Stimulated activated CD8-positive, alpha-beta memory T cell treated with anti-CD3 and anti-CD28 coated beads, Interleukin-15, amount 100 ng/mL, for 1 hour (primary cell): ENCODE measurements at places on chromosomes 4 and X.

GRCh38 chr4:61985426-61985825 is 785.3 kb downstream of the ADGRL3 start:
- no peak for DNase-seq

DNA sequence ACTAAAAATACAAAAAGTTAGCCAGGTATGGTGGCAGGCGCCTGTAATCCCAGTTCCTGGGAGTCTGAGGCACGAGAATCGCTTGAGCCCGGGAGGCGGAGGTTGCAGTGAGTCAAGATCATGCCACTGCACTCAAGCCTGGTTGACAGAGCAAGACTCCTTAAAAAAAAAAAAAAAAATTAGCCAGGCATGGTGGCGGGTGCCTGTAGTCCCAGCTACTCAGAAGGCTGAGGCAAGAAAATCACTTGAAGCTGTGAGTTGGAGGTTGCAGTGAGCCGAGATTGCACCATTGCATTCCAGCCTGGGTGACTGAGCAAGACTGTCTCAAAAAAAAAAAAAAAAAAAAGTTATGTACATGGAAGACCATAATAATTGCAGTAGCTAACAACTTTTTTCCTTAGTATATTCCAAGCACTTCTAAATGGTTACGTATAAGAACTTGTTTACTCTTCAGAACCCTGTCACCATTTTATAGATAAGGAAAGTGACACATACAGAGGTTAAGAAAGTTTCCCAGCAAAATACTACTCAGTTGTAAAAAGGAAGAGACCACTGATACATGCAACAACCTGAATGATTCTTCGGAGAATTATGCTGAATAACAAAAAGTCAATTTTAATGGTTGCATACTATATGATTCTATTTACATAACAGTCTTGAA is 24.5 kb downstream of the RUFY3 start:
- DNase-seq = no peak

DNA sequence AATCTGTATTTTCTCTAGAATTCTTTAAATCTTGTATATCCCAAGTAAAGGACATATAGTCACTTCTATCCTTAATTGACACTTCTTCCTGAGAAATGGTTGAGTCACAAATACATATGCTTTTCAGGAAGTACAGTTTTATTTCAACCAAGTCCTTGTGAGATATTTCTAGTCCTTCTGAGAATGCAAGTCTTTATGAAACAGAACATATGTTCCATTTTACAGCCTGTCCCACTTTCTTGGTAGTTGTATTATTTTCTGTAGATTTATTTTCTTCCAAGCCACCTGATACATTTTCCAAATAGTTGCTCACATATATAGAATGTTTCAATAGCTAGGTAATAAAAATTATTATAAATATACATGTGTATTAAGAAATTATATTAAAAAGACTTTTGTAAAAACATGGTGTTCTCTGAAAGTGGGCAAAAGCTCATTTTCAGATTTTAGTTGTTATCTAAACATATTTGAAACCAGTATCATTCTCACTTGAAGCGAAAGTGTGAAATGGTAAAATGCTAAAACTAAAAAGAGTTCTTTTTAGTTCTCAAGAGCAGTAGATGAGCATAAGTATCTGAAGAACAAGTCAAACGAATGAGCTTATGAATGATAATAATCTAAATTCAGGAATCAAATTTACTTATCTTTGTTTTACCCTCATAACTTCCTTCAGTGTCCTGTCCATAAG is 468.0 kb downstream of the EPHA5 start:
- no peak for DNase-seq

DNA sequence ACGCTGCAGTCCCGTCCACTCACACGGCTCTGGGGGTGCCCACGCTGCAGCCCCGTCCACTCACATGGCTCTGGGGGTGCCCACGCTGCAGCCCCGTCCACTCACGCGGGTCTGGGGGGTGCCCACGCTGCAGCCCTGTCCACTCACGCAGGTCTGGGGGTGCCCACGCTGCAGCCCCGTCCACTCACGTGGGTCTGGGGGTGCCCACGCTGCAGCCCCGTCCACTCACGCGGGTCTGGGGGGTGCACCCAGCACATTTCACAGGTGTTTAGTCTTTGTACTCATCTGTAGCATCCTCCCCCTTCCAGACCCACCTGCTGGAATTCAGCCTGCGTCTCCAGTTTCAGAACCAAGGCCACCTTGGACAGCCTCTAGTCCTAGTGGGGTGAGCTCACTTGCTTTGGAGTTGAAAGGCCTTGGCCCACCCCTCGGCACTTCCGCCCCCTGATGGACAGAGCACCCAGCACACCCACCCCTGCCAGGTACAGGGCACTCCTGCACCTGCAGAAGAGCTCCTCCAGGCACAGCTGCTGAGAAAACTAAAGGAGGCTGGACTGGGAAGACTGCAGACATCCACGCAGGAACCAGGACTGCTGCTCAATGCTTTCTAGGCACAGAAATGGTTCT is 73.0 kb downstream of the ABLIM2 start:
- no peak for DNase-seq

DNA sequence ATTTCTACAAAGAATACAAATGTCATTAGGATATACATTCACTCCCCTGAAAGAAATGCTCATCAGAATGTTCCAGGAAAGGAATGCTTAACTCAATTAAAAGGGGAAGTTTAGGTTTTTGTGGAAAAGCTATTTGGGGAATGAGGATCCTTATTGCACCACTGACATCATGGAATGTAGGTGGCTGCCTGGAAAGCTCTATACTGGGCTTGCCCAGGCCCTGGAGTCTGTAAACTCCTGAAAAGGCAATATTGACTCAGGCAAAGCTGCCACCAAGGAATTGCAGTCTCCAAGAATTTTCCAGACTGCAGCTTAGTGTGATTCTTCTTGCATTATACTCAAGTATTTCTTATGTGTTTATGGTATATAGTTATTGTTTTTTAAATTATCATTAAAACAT is 15.7 kb downstream of the DAPP1 start:
- no peak for DNase-seq

GRCh38 chrX:100864657-100865391 is 9.3 kb downstream of the NOX1 start:
- DNase-seq = no peak

GRCh38 chr4:14812101-14812500 is 190.2 kb upstream of the CPEB2 start:
- no peak for DNase-seq

DNA sequence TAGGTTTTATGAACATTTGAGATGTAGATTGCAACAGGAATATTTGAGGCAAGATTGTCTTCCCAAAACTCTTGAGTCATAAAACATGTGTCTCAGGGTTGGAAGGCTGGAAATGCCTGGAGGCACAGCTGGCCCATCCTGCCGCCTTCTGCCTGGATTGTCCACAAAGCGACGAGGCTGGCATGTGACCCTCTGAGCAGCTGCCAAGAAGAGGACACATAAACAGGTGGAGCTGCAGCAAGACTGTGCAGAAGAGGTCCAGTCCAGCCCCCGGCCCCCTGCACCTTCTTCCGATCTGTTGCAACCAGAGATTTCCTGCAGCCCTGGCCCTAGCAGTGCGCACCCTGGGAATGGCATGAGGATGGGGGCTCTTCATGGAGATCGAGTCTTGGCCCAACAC is 101.9 kb upstream of the BCOR start:
- no peak for DNase-seq

- no peak for DNase-seq
Observed at GRCh38 chr4:165631208-165631894, 241.7 kb upstream of the TLL1 start.

DNA sequence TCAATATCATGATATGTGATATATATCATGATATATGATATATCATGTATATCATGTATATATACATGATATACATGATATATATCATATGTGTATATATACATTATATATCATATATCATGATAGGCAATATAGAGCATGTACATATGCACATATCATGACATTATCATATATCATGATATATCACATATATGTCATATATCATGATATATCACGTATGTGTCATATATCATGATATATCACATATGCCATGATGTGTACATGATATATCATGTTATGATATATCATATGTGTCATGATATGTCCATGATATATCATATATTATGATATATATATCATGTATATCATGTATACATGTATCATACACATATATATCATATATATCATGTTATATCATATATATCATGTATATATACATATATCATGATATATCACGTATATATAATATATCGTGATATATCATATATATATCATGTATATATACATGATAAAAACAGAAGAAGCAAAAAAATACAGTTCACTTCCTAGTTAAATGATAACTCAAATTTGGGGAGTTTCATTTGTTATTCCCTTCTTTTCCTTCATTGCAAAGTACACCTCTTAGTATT is 670.1 kb upstream of the EPHA5 start:
- DNase-seq = no peak

- no peak for DNase-seq
Observed at GRCh38 chr4:88958080-88958479, 98.9 kb downstream of the FAM13A start.

DNA sequence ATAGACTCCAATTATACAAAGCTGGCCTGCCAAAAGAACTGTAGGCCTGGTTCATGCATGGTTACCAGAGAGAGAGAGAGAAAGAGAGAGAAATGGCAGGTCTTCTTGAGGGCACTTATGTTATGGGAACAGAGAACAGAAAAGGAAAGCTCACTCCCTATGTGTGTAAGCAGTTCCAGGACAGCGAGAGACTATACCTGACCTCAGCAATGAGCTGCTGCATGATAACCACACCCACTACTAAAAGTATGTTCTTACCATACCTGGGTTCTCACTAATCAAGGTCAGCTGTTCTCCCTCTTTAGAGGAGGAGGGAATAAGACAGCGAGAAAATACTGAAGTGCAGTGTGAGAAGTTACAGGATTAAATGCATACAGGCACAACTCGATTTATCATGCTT is 583.3 kb downstream of the GBA3 start:
- DNase-seq = no peak

DNA sequence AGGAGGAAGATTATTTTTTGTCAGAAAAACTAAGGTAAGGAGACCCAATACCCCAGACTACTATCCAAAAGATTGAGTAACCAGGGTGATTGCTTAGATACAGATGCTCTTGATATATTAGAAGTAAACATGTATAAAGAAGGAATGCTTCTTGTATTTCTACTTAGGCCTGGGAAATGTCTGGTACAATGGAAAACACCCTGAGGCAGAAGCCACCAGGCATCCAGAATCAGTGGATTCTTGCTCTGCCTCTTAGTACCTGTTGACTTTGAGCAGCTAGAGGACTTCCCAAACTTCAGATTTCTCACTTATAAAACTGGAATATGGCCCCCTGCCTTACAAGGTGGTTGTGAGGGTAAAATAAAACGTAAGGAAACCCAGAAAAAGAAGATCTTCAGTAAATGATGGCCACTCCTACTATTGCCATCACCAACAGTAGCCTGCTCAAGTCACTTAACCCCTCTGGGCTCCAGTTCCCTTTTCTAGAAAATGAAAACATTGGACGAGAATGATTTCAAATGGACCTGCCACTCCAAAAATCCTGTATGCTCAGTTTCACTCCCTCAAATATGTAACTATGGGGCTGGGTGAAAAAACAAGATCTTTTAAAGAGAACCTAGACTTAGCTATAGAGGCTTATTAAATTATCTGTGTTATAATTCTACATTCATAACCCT is 56.6 kb downstream of the AMELX start:
- no peak for DNase-seq

DNA sequence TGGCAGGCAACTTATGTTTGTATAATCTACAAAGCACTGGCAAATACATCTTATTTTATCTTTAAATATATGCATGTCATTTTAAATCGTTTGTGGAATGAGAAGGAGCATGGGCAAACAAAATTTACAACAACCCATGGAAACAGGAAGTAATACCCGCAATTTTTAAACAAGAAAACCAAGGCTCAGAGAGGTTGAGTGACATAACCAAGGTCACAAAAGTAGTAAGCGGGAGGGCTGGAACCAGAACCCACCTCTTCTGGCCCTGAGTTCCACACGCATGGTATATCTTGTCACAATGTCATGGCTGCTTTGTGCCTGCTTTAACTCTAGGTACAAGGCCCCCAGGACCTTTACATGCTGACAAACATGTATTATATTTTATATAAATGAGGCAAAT is 52.9 kb downstream of the SLC7A11 start:
- DNase-seq = no peak

- no peak for DNase-seq
Observed at GRCh38 chr4:110917835-110918234, 295.0 kb upstream of the PITX2 start.

DNA sequence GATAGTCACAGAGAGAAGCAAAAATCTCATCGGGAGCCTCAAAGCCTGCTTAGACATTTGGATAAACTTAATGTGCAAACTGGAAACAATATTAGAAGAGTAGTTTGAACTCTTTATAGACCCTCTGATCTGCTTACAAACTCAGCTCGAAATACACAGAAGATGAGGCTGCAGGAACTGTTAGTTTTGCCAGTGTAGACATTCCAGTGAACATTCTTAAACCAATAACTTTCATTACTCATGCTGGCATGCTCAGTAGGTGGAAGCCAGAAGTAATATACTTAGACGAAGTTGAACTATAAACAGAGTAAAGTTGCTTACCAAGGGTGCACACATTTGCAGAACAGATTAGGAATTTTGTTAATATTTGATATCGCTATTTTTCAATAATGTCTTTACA is 303.5 kb downstream of the ANKRD50 start:
- DNase-seq = no peak

DNA sequence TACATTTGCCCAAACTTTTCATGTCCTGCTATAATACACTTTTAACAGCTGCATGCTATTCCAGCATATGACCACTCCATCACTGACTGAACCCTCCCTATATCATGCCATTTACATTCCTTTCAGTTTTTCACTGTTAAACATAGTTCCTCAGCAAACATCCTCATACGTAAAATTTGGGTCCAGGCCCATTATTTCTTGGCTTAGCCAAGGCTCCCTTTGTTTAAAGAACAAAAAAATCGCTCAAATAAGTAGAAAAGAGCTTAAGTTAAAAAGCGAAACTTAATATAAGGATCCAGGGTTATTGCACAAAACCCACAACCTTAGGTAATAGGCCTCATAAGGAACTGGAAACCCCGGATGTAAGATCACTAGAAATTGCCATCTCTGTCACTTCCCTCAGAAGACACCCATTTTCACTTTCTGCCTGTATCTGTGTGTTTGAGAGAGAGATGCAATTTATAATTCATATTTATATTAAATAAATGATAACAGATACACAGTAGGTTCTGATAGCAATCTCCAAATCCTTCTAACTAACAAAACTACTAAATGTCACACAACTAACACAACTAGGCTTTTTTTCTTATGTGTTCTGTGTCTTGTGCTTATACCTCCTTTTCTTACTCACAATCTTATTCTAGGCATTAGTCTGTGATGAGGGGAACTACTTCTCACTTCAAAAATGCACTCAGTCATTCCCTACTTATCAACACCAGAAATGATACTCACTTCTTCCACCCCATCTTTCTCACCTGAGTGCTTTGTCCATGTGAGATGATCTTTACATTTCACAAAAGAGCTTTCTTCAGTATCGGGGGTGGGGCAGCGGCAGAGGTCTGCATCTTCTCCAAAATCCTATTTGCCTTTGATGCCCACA is 59.9 kb upstream of the FAM241A start:
- no peak for DNase-seq

GRCh38 chr4:38075370-38076152 is 115.4 kb downstream of the PTTG2 start:
- DNase-seq = no peak
